ENCODE measurements at places on chromosomes 6 and 20. TPM values are rescaled to one million over a fixed set of nuclear protein-coding genes. Genes with fewer than 3 reads are reported as not detected.

Gene C20orf204
- 0.25 TPM for total RNA-seq

Gene MATN4
- total RNA-seq = not detected

DNA sequence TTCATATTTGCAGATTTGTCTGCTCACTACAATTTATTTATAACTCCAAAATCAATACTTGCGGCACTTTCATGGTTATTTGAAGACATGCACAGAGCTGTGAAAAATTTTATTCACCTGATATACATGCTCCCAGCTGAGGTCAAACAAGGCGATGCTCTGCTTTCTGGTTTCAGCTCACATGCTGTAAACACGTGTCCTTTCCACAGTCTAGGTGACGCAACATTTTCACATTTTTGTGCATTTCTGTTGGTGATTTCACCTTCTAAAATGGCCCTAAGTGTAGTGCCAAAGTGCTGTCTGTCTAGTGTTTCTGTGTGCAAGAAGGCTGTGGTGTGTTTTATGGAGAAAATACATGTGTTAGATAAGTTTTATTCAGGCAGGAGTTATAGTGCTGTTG lies 650.5 kb downstream of the RNF144B start:
- DNase-seq = no peak

GRCh38 chr6:34093206-34093605 lies 52.7 kb downstream of the GRM4 start:
- no peak for DNase-seq

DNA sequence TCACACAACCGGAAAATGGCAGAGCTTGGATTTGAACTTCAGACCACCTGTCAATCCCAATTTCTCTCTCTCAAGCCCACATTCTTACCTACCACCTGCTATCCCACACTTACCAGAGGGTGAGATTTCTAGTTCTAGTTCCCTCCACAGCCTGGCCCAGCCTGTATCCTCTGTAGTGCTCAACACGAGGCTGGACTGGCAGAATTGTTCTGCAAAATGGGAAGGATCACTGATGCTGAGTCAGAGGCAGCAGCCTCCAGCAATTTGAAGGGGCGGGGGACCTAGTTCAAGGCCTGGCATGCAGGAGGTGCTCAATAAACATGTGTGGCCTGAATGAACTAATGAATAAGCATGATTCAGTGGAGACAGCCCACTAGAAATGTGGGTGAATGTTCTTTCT lies 53.6 kb upstream of the TTPAL start:
- no peak for DNase-seq

Data from psoas muscle (tissue), 8 donors.